ENCODE measurements at places on chromosomes 1 and 21.

GRCh38 chr1:185358957-185359356 lies 41.9 kb upstream of the IVNS1ABP start:
- no peak for DNase-seq

- no peak for DNase-seq
Measured at GRCh38 chr1:25774921-25775771, 24.8 kb upstream of the SELENON start.

DNA sequence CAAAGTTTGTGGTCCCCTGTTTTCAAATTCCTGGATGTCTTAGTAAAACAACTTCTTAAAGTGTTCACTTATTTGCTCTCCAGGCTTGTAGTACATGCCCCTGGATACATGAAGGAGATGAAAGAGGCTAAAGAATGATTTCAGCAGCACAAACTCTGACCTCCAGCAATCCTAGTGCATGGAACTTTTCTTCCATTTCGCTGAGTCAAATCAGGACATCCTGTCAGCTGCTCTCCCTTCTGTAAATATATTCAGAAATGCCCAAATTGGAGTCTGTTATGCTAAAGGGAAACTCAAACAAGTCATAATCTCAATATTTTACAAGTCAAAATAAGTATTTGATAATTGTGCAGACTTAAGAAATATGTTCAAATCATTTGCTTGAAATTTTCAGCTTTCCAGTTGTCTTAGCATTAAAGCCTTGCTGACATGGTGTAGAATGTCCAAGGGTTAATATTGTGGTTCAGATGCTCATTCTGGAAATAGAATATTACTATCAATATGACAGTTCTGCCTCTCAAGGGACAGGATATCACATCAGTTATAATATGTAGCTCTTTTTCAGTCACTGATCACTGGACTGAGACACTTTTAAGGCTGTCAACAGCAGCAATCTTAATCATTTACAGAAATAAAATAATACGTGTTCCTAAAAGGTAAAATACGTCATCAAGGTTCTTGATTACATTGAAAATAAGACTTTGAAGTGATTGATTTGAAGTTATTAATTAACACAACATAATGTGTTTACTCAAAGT lies 1157.3 kb downstream of the PLA2G4A start:
- no peak for DNase-seq

DNA sequence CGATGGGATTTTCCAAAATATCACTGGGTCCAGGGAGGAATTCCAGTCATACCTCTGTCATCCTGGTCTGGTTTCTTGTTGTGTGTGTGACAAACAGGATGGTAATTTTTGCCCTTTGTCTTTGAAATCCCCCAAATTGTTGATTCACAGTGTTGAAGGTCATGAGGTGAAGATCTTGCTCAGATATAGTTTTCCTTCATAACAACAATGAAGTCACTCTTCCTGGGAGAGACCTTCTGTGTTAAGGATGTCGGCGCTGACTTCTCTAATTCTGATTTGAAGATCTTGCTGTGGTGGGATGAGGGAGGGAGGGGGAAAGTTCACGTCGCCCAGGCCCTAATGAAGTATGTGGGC lies 32.2 kb upstream of the MPZL1 start:
- DNase-seq = no peak

- DNase-seq = no peak
Measured at GRCh38 chr1:11502516-11502915, 23.6 kb downstream of the DISP3 start.

- DNase-seq = no peak
Measured at GRCh38 chr1:116817582-116818064, 63.4 kb downstream of the CD2 start.

- no peak for DNase-seq
Measured at GRCh38 chr1:75438355-75438754, 172.6 kb downstream of the SLC44A5 start.

- no peak for DNase-seq
Measured at GRCh38 chr1:234592240-234592639, 17.7 kb downstream of the IRF2BP2 start.

DNA sequence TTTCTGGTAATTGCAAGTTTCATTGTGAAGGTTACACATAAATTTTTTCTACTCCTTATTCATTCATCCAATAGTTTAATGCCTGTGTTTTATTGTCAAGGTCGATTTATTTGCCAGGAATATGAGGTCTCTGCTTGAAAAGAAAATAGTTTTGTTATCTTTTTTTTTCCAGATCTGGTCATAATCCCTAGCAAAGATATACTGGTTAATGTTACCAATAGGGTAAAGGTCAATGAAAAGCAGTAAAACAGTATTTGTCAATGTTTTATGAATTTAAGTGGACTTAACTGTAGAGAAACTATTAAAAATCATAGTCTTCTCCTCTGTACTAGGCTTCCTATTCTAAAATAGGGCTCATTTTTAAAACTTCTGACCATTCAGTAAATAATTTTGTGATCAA lies 8.1 kb upstream of the FMO3 start:
- no peak for DNase-seq

GRCh38 chr1:240595476-240595875 lies 16.5 kb downstream of the GREM2 start:
- no peak for DNase-seq

GRCh38 chr1:54934869-54935268 lies 45.6 kb upstream of the TMEM61 start:
- DNase-seq = no peak

DNA sequence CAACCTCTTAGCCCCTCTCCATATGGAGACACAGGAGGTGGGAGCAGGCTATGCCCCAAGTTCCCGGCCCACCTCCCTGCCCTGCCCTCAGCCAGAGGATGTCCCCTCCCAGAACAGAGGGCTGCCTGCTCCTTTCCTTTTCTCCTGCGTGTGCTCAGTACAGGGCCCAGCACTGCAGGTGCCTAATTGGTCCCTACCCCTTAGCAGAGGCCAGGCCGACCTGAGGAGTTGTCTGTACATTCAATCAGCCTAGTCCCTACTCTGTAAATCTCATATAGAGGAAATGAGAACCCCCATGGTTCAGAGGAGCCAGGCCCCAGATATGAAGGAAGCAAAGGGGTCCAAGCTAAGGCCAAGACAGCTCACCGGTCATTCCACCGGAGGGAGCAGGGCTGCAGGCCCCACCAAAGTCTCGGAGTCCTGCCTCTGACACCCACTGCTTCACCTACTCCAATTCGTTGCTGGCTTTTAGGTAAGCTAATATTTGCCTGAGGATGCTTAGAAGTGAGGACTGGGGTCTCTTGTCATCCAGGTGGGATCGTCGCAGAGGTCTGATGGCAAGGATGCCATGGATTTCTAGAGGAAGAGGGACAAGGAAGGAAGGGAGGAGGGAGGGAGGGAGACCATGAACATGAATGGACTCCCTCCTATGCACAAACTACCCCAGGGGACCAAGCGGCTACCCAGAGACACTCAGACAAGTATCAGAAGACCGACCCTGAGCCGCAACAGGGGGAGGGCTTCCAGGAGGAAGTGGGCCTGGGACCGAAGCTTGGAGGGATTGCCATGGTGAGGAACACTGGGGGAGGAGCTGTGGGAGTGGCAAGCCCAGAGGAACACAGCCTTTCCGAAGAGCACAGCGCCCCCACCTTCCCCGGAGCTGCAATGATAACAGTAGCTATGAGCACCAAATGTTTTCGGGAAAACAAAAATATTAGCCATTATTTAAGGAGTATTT lies 30.4 kb upstream of the FOXO6 start:
- DNase-seq = no peak

GRCh38 chr1:248404024-248404423 lies 1.2 kb downstream of the OR2T1 start:
- DNase-seq = no peak

DNA sequence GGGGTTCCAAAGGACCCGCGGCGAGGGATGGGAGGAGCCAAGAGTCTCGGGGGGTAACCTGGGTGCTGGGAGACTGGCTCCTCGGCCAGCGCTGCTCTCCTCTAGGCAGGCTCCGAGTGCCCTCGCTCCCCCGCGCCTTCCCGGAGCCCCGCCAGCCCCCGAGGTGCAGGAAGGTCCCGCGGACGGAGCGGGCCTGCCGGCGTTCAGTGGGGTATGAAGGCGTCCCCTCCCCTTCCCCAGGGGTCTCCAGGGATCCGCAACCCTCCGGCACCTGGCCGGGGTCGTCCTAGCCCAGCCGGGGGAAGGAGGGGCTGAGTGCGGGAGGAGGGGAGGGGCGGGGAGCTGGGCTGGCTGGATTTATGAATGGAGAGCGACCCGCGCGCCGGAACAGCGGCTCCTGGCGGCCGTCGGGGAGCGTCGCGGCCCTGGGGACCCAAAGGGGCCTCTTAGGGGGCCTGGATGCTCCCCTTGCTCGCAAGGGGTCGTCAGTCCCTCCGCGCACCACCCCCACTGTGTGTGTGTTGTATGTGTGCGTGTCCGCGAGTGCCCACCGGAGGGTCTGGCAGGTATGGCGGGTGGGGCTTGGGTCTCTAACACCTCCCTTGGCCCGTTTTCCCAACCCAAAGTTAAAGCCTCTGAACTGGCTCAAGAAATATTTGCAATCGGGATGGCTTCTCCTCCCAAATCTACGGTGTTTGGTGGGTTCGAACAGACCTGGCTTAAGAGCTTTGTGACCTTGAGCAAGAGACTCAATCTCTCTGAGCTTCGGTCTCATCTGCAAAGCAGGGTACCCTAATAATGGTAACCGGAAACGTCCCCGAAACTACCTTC lies 642 bp downstream of the HCRTR1 start:
- no peak for DNase-seq

GRCh38 chr1:12021616-12022015 lies 2.3 kb downstream of the MIIP start:
- DNase-seq = no peak

DNA sequence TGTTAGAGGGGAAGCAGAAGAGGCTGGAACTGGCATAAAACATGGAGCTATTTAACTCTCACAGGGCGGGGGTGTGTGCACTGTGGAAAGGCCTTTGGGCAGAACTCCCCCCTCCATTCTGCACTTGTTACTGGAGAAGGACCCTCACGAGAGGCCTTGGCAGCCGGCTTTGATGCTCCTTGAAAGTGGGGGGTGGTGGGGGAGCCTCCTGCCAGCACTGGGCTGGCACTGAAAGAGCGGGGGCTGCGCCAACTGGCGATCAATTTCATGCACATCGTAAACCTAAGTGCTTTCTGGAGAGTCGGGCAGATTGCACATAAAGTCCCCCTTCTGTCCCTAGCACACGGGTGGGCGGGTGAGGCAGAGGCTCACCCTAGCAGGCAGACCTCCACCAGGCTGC lies 28.9 kb downstream of the FOXO6 start:
- no peak for DNase-seq

DNA sequence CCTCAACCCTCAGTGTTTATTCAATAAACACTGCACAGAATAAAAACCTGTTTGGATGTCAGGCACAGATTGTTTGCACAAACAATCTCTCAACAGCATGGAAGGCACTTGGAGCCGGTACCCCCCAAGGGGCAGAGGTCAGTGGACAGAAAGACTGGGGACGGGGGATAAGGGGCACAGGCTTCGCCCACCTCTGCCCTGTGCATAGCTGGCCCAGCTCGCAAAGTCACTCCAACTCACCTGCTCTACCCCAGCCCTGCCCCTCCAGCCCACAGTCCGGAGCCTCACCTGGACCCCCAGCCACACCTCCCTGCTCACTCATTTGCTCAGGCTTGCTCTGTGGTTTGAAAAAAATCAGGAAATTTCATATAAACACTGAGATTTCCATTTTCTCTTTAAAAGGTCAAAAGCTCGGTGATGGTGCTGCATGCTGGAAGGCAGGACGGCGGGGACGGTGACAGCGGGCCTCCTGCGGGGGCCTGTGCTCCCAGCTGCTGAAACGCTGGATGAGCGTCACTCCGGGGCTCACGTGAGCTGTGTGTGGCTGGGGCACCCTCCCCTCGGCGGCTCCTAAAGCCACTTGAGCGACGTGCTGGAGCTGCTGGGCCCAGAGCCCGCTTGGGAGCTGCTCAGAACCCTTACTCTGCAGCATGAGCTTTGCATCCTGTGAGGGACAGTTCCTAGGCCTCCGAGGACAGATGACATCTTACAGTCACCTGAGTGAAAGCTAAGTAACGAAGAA lies 54.5 kb downstream of the PRDM15 start:
- no peak for DNase-seq

GRCh38 chr1:85148524-85149250 lies 52.1 kb downstream of the SYDE2 start:
- DNase-seq = no peak

GRCh38 chr1:2330519-2331199 lies 60.7 kb downstream of the MORN1 start:
- no peak for DNase-seq

DNA sequence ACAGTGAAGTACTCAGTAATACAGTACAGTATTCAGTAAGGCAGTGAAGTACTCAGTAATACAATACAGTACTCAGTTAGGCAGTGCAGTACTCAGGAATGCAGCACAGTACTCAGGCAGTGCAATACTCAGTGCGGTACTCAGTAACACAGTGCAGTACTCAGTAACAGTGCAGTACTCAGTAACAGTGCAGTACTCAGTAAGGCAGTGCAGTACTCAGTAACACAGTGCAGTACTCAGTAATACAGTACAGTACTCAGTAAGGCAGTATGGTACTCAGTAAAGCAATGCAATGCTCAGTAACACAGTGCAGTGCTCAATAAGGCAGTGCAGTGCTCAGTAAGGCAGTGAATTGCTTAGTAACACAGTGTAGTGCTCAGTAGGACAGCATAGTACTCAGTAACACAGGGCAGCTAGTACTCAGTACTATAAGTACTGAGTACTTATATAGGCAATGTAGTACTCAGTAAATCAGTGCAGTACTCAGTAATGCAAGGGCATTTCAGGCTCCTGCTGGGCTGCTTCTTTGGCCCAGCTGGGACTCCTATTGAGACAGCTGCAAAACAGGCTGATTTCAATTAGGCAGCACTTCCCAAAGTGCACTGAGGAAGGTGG lies 411.3 kb downstream of the DISC1 start:
- DNase-seq = no peak

GRCh38 chr1:17081439-17081838 lies 27.6 kb upstream of the SDHB start:
- DNase-seq = no peak

- no peak for DNase-seq
Measured at GRCh38 chr1:206492589-206492988, 14.7 kb upstream of the RASSF5 start.

GRCh38 chr21:36205962-36206361 lies 49.3 kb downstream of the DOP1B start:
- no peak for DNase-seq

DNA sequence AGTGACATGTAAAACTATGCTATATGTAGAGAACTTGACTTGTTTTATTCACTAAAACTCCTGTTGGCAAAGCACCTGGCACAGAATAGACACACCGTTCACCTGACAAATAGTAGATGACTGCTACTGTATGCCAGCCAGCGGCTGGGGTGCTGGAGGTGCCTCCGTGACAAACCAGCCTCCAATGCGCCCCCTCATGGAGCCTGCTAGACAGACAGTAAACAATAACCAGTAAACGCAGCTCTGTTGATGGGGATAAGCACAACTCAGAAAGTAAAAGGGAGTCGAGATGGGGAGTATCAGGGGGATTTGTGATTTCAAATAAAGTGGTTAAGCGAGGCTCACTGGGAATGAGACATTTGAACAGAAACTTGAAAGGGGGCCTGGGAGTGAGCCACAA lies 107.2 kb downstream of the PRDM2 start:
- DNase-seq = no peak

GRCh38 chr1:228999446-229000170 lies 264.3 kb downstream of the RHOU start:
- DNase-seq = no peak

- no peak for DNase-seq
Measured at GRCh38 chr1:154736841-154737240, 128.9 kb upstream of the ADAR start.

- no peak for DNase-seq
Measured at GRCh38 chr1:25917996-25918395, 11.8 kb upstream of the STMN1 start.

Data from dorsolateral prefrontal cortex (tissue), 122 donors.